Psoas muscle (tissue), 8 donors: ENCODE measurements at places on chromosomes 11 and 22. TPM values are rescaled to one million over a fixed set of nuclear protein-coding genes. Genes with fewer than 3 reads are reported as not detected.

GRCh38 chr11:119865661-119866156 is 136.7 kb upstream of the NECTIN1 start:
- H3K36me3 ChIP-seq: no peaks in the 10 kb centered on the region
- no peak for DNase-seq
- no peak overlapping the region for H3K27ac ChIP-seq

DNA sequence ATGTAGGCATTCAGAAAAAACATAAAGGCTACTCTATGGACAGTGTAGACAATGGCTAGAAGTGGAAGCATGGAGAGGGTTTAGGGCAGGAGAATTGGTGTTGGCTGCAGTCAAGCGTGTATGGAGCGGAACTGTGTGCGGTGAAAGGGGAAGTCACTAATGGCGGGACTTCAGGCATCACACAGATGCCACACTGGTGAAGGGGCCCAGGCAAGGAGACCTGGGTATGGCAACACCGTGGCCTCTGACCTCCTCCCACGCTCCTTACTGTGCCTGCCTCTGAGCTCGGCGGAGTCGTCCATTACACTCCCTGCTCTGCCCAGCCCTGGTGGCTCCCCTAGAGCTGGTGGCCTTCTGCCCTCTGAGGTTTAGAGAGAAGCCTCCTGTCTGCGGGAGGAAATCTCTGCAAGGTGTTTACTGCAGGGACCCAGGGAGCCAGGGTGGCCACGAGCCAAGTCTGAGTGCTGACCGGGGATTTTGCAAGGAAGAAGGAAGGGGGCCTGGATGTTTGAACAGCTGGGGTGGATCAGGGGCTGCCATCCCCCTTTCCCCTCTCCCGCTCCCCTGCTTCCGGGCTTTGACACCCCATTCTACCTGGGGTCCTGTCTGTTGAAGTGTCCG is 75.1 kb upstream of the TSPAN18 start:
- no peak overlapping the region for H3K4me3 ChIP-seq
- H3K4me1 ChIP-seq: no peaks in the 10 kb centered on the region
- H3K27ac ChIP-seq: no peak overlapping the region
- H3K36me3 ChIP-seq: no peaks in the 10 kb centered on the region
- H3K27me3 ChIP-seq: no peaks in the 10 kb centered on the region

DNA sequence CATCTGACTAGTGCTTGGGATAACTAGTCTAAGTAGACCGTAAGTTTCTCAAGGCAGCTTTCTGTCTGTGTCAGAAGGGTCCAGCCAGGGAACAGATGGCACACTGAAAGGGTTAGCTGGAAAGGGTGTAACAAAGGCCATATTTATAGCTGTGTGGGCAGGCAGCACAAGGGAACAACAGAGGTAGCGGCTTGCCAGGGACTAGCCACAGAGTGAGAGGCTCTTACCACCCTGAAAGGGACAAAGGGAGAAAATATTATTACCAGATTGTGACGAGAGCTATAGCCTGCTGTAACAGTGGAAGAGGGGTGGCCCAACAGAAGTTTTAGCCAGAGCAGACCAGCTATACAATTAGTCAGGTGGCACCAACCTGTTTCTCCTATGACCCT is 129.4 kb downstream of the CCDC34 start:
- H3K27me3 ChIP-seq: no peaks in the 10 kb centered on the region
- H3K27ac ChIP-seq: peak overlapping the region; percentile 89
- no peak for DNase-seq

OR5B21 gene
- not detected for total RNA-seq
